ENCODE measurements at places on chromosomes 5 and 9. TPM values are rescaled to one million over a fixed set of nuclear protein-coding genes. Genes with fewer than 3 reads are reported as not detected.

DRD1 gene
- total RNA-seq = 0.10 TPM

CAMLG gene
- 41.1 TPM for total RNA-seq

ZNF883 gene
- total RNA-seq = 0.21 TPM

CFAP90 gene
- total RNA-seq = 0.33 TPM

DNA sequence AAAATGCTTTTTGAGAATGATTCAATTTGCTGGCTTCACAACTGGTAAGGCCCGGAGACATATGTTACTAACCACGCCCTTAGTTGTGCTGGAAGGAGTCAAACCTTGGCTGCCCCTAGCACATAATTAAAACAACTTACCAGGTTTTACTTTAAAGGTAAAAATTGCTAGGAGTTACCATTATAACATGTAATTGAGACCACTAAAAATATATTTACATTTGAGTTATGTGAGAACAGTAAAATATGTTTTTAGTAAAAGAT is 435.6 kb upstream of the CDH9 start:
- DNase-seq = no peak

DNA sequence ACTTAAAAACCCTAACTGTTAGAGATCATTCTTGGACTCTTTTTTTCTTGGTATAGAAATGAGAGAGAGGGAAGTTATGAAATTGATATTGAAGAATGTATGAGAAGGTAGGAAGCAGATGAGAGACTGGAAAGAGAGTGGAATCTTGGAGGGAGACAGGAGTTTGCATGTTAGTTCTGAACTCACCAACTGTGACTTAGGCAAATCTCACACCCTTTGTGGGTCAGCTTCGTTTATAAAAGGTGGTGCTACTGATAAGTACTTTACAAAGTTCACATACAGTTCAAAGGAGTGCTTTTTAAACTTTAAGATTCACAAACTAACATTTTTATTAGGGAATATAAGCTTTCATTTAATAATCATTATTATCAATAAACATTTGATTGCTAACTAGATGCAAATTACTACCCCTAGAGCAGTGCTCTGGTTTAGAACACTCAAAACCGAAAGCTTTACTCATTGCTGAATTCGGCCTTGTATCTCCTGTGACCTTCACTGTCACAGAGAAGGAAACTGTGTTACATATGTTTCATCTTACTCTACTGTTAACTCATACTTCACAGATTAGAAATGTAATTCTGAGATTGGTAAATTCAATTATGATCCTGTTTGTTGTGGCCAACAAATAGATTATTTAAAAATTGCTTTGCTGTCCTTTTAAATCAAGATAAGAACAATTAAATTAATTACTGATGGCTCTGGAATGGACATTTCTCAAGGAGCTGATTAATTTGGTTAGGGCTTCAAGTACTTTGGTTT is 143.2 kb downstream of the RMI1 start:
- DNase-seq = no peak

DNA sequence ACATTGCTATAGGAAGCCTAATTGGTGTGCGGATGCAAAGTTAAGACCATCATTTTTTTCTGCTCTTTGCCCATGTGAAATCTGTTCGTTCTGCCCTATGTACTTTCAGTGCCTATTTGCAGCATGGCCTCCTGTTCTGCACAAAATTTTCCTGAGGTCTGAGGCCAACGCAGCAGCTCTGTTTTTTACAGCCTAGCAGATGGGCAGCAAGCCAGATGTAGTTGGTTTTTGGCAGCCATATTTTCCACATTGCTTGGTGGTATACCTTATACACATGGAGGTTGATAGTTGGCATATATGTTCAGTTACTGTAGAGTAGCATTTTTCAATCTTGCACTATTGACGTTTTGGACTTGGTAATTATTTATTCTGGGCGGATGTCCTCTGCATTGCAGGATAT is 133.5 kb upstream of the MRPS30 start:
- DNase-seq = no peak

- DNase-seq = no peak
Measured at GRCh38 chr9:74765481-74765971, 122.2 kb downstream of the TRPM6 start.

Data from H7 (cell line).